ENCODE measurements at places on chromosomes 13 and 19.

DNA sequence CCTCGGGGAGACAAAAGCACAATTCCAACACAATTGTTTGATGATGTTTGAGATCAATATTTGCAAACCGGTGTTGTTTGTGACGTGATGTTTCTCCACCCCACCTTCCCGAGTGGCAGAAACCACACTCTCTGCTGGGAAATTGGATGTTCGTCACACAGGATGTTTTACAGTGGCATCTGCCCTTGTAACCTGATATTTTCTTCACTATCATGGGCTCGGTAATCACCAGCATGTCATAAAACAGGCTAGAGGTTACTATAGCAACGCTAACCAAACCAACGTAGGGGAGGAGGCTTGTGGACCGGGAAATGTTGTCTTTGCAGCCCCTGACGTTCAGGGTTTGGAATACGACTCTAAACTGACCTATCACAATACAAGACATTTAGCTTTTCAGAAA lies 454.5 kb downstream of the IRS2 start:
- no peak for DNase-seq

- DNase-seq, result no peak
These were observed 7.8 kb downstream of the EBPL start for GRCh38 chr13:49683489-49683888.

DNA sequence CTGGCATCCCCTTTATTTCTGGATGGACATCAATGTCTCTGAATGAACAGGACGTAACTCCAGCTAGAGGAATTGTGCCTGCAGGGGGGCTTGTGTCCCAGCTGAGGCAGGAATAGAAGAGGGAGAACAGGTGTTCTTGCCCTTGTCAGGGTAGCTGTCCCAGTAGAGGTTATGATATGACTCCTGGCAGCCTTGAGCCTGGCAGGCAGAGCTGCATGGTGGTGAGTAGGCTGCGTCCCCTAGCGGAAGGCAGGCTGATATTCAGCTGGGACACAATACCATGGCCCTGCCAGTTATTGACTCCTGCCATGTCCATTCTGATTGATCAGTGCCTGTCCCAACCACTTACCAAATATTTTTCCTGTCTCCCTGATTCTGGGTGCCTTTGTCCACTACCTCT lies 197.2 kb downstream of the RAP2A start:
- DNase-seq, result no peak

- DNase-seq, result no peak
These were observed 4.9 kb upstream of the BRD4 start for GRCh38 chr19:15337202-15337601.

- DNase-seq, result no peak
These were observed 47.0 kb upstream of the RAP2A start for GRCh38 chr13:97386801-97387484.

- no peak for DNase-seq
These were observed 53.8 kb downstream of the ESD start for GRCh38 chr13:46743191-46743590.

DNA sequence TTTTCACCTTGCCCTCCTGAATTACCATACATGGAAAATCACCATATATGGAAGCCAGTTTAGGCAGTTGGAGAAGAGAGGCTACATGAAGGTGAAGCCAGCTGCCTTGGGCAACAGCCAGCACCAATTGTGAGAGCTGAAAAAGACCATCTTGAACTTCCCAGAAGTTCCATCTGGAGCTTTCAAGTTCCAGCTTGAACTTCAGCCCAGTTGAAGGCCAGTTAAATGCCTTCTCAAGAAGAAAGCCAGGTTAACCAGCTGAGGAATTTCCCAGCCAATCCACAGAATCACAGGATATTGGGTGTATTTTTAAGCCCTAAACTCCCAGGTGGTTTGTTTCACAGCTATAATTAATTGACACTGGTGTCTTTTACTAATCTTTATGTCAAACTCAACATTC lies 713.6 kb upstream of the MIR17HG start:
- no peak for DNase-seq
